ENCODE measurements at places on chromosomes 13 and 19.
A peak's percentile ranks its signal among the peaks of the same experiment; 100 is the strongest.

GRCh38 chr13:35920816-35921215 is 210.4 kb downstream of the DCLK1 start:
- DNase-seq = no peak

DNA sequence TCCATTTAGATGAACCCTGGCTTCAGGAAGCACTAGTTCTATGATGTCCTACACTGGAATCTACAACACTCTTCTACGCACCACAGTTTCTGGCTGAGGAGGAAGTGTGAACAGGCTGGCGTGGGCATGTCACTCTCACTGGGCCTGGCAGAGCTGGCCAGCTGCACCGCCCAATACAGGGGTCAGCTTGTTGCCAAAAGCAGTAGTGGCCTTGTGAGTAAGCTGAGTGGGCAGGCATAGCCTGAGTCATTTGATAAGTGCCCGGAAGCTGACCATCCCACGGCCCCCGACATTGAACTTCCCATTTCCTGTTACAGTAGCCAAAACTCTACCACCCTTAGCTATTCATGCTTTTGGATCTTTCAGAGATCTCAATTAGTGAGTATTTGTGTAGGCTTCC is 240.9 kb upstream of the SERP2 start:
- DNase-seq = peak; percentile 43

- peak; percentile 35 for DNase-seq
These were observed 8.2 kb downstream of the REX1BD start for GRCh38 chr19:18596752-18597157.

DNA sequence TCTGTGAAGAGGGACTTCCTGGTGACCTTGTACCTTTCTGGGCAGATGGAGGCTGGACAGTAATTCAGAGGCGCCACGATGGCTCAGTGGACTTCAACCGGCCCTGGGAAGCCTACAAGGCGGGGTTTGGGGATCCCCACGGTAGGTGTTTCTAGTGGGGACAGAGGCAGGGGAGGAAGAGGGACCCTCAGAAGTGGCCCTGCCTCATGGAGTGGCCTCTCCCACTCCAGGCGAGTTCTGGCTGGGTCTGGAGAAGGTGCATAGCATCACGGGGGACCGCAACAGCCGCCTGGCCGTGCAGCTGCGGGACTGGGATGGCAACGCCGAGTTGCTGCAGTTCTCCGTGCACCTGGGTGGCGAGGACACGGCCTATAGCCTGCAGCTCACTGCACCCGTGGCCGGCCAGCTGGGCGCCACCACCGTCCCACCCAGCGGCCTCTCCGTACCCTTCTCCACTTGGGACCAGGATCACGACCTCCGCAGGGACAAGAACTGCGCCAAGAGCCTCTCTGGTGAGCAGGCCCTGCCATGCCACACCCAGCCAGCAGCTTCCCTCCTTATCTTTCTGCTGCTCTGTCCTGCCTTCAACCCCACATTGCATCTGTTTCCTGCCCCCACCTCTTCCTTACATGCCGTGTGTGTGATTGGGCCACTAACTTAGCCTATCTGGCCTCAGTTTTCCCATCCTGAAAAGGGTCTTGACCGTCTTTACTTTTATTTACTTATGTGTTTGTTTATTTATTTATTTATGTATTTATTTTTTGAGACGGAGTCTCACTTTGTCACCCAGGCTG is 7.3 kb downstream of the ANGPTL4 start:
- DNase-seq = no peak

GRCh38 chr19:3621689-3622088 is 4.9 kb downstream of the CACTIN start:
- no peak for DNase-seq

- DNase-seq = peak; percentile 69
These were observed 4.1 kb downstream of the DLL3 start for GRCh38 chr19:39502640-39503417.

GRCh38 chr19:50394017-50394416 is 9.9 kb downstream of the POLD1 start:
- DNase-seq = no peak

GRCh38 chr19:43780706-43781525 is at the start of gene KCNN4:
Gene KCNN4 (minus strand): TSS chr19:43780973. CDS start chr19:43780861, 112 bp downstream.
- DNase-seq = peak; percentile 78

DNA sequence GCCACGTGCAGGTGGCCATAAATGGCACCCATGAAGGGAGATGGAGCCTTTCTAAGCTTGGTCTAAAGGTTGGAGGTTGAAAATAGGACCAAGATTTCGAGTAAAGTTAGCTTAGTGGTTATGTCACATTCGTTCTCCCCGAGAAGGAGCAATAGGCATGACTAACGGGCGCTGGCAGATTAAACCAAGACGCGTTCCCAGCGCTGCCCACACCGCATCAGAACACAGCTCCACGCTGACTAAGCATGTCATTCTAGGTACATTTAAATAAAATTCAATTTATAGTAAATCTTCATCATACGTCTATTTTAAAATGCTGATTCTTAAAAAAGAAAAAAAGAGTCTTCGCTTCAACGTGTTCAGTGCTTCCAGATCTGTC is 95.0 kb upstream of the IRS2 start:
- DNase-seq = no peak

DNA sequence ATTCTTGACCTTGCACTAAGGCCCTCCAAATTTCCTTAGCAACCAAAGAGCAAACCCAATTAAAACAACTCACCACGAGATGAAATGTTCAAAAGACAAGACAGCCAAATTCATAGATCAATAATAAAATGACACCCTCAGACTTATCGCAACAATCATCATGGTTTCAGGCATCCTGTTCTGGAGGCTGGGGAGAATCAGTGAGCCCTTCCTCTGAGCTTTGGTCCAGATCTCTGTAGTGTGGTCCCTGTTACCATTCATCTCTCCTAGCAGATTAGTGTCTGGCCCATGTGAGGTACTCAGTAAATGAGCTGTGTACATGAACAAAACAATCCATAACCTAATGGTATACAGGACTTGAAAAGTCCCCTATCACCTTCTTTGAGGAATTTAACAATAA is 12.2 kb downstream of the LCP1 start:
- no peak for DNase-seq

GRCh38 chr13:30192320-30193093 is 114.8 kb downstream of the KATNAL1 start:
- no peak for DNase-seq

DNA sequence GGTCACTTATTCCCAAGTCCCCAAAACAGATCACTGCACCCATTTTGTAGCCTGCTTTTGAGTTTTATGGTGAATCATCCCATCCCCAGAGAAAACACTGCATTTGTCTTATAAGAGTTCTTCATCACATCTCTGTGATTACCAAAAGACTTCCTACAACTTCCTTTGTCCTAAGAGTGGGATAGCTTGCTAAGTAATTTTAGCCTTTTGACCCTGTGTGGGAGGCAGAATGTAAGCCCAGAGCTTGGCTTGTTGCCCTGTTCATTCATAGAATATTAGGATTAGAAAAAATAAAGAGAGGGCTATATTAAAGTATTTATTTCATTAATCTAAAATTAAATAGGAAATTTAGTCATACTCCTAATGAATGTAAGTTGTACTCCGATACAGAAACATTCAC is 213.3 kb downstream of the MZT1 start:
- no peak for DNase-seq

DNA sequence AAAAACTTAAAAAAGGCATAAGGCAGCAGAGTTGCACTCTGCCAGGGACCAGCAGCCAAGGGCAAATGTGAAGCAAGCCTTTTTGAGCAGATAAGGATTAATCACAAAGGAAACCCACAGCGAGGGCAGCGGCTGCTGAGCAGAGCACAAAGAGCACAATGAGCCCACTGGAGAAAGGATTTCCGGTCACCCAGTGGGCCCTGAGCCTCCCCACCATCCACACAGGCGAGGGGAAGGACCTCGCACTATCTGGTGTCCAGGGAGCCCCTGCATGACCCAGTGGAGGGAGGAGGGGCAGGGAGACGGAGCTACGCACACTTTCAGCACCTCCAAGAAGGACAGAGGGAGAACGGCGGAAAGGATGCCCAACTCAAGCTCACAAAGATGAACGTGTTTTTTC is 40.0 kb downstream of the COL4A1 start:
- DNase-seq = no peak

DNA sequence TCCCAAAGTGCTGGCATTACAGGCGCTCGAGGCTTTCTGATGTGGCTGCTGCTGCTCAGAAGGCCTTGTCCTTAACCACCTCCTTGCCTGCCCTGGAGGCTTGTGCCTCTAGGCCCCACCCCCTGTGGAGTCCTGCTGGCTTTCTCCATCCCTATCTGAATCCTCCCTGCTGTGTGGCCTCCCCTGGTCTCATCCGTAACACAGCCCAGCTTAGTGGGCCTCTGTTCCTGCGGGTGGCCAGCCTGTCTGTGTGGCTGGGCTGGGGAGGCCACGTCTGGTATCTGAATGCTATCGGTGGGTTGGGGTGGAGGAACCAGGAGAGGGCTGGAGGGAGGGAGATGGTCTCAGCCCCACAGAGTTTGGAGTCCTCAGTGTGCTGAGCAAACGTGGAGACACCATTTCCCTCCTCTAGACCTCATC is 4.7 kb downstream of the RPL28 start:
- DNase-seq = no peak

DNA sequence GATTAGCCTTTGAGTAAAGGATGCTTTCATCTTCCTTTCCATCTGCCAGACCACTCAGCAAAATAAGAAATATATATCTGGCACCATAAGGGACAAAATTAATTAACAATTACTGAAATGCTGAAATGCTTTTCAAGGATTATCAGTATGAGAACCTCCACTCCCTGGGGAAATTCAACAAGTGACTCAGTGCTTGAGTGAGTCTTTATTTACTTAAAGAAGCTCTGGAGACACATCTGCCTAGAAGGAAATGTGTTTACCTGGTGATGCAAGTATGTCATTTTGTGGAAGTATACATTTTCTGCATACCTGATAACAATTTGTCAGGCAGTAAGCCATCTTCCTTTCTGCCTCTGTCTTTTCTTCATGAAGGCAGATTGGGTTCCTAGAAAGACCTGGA is 23.4 kb downstream of the ZNF560 start:
- no peak for DNase-seq

DNA sequence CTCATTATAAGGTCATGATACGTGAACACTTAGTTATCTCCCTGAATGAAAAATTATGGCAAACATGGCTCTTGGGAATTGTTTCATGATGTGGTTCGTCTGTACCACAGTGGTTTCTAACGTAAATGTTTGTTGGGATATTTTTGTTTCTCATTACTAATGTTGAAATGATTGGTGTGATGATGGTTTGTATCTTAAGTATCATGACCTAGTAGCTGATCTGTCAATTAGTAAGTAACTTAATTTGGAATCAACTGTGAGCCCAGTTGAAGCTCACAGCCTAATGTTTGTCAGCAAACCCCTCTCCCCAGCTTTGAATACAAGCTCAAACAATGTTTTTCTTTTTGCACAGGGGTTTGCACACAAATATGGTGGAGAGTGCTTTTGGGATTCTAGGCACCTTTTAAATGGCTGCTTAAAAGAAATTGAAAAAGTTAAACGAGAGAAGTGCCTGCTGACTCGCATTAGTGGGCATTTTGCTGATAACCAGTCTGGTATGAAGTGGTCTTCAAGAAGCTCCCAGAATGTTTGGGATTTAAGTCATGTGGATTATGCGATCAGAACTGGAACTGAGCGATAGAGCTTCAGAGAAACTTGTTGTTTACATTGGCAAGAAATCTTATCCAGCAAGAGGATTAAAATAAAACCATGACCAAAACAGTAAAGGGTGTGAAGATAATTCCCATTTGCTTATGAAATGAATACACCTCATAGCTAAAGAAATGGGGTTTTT is 68.2 kb downstream of the LMO7 start:
- peak; percentile 22 for DNase-seq

GRCh38 chr13:109698779-109699178 is 87.6 kb downstream of the IRS2 start:
- DNase-seq = peak; percentile 48

GRCh38 chr13:88246239-88246638 is 575.1 kb downstream of the SLITRK5 start:
- peak; percentile 6 for DNase-seq

DNA sequence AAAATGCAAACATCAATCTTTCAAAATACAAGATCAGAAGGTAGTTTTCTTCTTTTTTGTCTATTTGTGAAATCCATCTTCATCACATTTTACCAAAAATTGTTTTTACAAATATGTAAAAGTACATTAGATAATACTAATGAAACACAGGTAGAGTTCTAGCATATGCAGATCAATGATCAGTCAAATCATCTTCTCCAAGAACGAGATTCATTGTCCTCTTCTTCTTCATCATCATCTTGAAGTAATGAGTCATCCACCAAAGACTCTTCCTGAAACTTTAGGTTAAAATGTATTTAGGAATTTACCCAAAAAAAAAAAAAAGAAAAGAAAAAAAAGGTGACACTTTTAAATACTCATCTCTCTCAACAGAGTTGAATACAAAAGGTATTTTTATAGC is 85.6 kb downstream of the RBM26 start:
- no peak for DNase-seq

DNA sequence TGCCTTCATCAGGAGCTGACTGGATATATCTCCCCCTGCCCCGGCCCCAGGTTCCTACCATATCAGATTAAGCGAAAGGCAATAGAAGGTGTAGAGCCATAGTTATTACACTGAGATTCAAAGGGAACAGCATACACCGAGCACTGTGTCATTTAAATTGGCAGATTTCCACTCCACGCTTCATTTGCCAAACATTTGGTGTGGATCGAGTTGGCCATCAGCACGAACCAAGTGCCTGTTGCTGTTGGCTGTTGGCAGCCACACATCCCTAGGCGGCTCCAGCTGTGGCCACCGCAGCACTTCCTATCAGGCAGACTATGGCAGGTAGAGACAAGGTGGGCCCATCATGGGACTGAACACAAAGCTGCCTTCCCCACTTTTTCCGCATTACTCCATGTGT is 115.8 kb downstream of the CCNA1 start:
- no peak for DNase-seq

DNA sequence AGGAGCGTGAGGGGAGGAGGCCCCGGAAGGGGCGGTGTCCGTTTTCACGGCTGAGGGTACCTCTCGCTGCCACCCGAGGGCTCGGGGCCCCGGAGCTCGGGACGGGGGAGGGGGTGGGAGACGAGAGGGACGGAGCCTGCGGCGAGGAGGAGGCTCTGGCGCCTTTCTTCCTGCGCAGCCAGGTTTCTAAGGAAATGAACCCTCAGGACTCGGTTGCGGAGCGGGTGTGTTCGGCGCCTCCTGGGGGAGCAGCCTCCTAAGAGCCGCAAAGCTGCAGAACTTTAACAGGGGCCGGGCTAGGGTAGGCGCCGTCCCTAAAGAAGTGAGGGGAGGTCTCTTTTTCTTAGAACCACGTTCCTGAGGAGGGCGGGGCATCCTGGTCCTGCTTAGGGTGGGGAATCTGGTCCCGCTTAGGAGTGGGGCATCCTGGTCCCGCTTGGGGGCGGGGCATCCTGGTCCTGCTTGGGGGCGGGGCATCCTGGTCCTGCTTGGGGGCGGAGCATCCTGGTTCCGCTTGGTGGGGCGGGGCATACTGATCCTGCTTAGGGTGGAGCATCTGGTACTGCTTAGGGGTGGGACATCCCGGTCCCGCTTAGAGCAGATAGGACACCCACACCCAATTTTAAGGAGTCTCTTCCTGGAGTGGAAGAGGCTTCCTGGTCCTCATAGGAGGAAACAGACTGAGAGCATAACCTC is 6.2 kb downstream of the SYT5 start:
- DNase-seq = peak; percentile 67

- no peak for DNase-seq
These were observed 39.5 kb upstream of the SMAD9 start for GRCh38 chr13:36959456-36960116.

GRCh38 chr13:39862900-39863299 is 207.4 kb downstream of the COG6 start:
- no peak for DNase-seq

GRCh38 chr19:51959791-51960190 is 26.8 kb downstream of the ZNF350 start:
- DNase-seq = no peak

- DNase-seq = peak; percentile 84
These were observed 4.3 kb upstream of the C5AR1 start for GRCh38 chr19:47305309-47305751.
